ENCODE measurements at places on chromosomes 1 and 21.

DNA sequence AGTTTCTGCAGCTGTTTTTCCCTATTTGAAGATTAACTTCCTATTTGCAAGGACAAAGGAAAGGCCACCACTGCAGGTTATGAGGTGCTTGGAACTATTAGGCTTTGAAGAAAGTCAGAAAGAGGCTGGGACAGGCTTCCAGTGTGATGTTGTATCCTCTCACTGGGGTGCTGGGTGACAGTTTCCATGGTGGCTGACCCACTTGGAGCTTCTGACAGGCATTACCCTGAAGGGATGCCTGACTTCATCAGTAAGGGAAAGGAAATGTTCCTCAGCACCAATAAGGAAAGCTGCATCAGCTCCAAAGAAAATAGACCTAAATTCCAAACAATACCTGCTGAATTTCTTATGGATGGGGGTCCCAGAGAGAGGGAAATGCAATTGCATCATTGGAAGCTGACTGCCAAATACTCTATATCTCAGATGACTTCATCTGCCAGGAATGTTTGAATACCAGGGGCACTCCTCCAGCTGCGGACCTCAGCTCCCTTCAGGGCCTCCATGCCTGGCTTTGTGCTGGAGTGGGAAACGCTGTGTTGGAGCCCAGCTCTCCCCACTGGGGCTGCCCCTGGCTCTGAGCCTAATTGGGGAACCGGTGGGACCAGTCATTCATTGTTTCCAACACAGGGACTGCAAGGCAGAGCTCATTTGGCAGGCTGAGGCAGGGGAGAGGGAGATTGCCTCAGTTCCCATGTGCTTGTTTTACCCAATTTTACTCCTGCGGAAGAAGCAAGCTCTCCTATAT is 76.6 kb downstream of the RGL1 start:
- no peak for DNase-seq

DNA sequence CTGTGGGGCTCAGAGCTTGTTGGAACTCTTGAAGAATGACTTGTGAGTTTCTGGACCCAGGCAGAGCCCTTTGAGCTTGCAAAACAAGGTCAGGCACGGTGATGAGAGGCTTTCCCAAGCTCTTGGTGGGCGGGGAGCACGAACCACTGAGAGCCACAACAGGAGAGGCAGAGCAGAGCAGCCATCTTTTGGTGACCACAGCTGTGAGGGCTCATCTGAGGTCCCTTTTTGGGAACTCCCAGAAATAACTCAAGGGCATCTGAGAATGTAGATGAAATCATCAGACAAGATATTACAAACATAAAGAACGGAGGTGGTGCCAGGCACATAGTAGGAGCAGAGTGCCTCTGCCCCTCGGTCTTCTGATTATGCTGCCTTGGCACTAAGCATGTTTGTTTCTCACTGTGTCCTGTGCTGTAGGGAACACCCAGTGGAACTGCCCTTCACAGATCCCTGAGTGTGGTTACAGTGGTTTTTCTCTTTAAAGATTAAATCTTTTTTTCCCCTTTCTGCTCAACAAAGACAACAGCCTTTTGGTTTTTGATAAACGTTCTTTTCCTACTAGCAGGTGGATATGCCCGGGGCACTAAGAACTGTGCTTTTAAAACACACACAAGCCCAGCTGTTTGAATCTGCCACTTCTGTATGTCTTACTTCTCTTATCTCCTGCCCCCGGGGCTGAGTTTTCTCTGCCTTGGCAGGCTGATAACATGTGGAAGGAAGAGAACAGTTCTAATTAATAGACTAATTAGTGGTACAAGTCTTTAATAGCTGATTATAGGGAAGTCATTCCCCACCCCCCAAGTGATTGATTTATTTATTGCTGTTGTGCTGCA is 37.7 kb downstream of the CD34 start:
- no peak for DNase-seq

DNA sequence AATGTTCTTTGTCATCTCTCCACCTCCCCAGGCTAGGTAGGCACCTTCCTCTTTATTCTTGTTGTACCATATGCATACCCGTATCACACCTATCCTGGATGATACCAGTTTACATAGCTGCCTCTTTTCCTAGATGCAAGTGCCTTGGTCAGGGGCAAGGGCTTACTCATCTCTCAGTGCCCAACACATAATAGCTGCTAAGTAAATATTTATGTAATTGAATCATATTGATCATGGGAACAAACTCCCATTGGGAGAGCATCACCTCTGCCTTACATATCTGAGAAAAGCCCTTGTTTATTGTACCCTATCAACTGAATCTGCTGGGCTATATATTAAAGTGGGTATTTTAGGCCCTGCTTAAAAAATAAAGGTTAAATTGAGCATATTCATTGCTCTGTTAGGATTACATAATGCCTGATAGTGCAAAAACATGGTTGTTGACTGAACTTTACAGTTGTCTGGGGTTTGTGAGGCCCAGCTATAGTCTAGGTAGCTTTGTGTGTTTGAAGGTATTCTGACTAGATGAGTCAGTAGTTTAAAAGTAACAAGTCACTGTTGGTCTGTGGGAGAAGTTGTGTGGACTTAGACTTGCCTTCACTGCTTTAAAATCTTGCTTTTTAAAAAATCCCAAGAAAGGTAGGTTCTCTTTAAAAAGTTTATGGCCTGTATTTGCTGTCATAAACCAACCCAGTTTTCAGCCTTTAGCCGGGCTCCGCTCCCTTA is 82.6 kb downstream of the OLFML2B start:
- no peak for DNase-seq

DNA sequence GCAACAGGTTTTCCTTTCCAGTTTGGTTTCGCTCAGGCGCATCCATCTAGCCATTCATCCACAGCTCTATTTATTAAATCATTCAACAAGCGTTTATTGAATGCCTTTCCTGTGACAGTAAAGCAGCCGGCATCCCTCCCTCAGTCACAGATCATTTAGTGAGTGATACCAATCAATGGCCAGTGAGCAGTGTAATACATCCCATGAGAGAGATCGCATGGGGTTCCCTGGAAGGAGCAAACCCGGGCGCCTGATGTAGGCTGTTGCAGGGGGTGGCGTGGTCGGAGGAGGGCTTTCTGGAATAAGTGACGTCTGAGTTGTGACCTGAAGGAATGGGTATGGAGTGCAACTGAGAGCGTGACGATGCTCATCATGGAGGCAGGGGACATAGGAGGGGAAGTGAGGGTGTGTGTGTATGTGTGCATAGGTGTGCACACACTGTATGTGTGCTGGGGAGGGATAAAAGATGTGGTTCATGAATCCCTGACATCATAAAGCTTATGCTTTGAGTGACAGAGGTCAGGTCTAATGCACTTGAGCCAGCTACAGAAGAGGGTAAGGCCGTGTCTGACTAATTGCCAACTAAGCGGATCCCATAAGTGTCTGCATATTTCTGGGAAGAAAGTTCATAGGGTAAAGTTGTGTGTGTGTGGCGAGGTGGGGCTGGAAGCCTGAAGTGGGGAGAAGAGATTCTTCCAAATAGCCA is 6.6 kb downstream of the FCMR start:
- DNase-seq = no peak

DNA sequence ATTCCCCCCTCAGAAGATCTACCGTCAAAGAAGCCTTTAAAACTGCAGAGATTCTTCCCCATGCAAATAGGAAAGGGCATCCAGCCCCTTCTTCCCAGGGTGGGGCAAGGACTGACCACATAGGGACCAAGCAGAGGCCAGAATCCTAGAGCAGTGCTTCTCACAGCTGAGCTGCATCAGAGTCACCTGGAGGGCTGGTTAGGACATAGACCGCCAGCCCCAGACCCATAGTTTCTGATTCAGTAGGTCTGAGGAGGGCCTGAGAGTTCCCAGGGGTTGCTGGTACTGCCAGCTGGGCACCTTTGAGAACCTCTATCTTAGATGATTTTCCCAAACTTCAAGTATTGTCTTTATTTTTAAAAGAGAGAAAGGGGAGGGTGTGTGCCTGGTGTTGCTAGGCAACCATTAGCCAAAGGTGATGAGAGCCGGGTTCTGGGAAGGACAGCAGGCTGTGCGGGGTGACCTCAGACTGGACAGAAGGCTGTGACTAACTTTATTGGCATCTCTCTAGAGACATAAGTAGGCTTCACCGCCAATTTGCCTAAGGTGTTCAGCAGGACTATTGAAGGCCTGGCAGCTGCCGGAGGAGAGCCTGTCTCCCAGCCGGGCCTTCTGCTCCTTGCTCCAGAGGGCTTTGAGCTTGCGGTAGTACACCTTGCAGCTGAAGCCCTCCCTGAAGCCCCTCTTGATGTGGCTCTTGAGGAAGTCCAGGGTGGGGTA is 3.0 kb downstream of the SPATA46 start:
- no peak for DNase-seq

GRCh38 chr1:168531615-168532345 is 12.0 kb downstream of the XCL2 start:
- DNase-seq = no peak

DNA sequence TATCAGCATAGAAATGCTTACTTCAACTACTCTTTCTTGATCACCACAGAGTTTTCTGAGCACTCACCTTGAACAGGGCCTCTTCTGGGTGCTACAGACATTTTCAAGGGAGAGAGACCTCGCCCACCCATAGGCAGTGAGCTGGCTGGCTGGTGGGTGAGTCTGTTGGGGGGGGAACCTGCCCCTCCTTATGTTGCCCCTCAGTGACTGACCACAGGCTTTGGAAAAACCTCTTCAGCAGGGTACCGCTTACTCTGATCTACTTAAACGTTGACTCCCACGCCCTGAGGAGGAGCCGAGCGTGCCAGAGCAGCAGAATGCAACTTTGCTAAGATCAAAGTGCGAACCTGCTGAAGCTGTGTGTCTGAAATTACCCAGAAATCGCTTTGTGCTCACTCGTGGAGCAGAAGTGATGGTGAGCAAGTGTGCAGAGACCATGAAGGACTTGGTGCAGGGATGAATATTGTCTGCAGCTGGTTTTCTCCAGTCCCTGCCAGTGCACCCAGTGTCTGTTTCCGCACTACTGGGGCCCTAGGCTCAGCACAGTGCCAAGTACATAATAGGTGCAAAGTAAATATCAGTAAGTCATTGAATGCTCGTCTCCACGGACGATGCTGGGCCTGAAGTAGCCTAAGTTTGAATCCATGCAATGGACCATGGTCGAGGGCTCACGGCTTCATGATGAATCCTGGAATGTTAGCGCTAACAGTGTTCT is 158.7 kb upstream of the IRF2BP2 start:
- DNase-seq = no peak

GRCh38 chr1:66166753-66167152 is 367.2 kb upstream of the SGIP1 start:
- no peak for DNase-seq

GRCh38 chr1:215287362-215287761 is 204.8 kb downstream of the KCNK2 start:
- no peak for DNase-seq

GRCh38 chr1:63670164-63670563 is 77.0 kb downstream of the PGM1 start:
- DNase-seq = no peak

DNA sequence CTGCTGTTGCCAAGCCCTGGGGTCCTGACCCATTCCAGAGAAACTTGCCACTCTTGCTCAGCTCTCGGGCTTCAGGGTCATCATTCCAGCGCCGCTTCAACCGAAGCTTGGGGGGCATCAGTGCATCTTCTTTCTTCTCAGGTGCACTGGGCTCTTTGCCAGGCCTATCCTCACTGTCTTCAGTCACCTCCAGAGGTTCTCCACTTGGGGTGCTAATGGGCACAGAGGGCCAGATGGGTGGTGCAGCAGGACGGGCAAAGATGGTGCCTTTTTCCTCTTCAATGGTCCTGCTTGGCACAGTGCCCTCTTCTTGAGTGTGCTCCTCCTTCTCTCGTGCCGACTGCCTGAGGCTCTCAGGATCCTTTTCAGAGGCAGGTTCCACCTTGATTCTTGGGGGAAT is 13.3 kb downstream of the ETV3 start:
- no peak for DNase-seq

DNA sequence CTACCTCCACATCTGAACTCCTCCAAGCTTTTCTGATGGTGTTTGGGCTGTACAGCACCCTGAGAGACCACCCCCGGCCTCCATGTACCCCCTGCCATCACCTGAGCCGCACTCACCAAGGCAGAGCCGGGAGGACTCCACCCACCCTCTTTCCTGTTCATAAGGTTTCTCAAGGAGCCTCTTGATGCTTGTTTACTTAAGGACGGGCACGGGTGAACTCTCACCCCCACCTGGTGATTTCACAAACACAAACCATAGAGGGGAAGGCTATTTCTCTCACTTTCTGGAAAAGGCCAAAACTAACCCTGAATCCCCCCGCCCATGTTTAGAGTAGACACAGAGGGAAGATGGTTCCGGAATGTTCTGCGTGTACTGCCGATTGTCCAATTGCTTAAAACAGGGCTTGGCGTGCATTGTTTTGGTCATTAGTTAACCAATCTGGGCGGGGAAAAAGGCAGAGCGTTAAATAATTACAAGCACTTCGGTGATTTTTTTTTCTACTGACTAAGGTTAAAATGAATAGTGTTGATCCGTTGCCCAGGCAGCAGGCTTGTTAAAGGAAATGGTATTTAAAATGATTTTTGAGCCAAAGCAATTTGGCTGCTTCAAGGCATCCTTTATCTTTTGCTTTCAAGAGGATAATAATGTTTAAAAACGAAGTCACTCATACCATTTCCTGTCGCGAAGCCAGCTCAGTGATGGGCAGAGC is 279.8 kb upstream of the VAMP3 start:
- DNase-seq = no peak

GRCh38 chr1:2855206-2856065 is 53.9 kb upstream of the TTC34 start:
- DNase-seq = no peak

- DNase-seq = no peak
Measured at GRCh38 chr1:239619190-239619589, 232.8 kb downstream of the CHRM3 start.

- DNase-seq = no peak
Measured at GRCh38 chr1:59645893-59646292, 168.9 kb upstream of the HOOK1 start.

DNA sequence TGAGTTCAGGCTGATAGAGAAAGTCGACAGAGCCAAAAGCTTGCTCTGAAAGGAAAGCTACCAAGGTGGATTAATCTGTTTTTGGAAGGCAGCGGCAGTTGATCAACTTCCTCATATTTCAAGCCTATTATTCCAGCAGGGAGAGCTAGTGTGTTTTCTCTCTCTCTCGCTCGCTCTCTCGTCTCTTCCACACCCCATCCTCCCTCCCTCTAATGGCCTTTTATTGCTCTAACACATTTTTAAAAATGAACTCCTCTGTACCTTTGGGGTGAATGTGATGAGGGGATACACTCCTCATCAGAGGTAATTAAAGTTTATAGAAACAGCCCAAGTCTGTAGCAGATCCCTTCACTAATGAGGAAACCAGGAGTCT is 126.4 kb downstream of the CLIC6 start:
- no peak for DNase-seq

DNA sequence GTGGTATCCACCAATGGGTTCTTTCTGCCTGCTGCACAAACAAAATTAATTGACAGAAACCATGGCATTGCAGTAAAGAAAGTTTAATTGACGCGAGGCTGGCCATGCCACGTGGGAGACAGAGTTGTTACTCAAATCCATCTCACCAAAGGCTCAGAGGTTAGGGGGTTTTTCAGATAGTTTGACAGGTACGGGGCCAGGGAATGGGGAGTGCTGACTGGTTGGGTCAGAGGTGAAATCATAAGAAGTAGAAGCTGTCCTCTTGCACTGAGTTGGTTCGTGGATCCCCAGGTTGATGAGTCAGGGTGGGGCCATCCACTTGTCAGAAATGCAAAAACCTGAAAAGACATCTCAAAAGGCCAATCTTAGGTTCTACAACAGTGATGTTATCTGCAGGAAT is 941 bp upstream of the TBCE start:
- no peak for DNase-seq

- DNase-seq = no peak
Measured at GRCh38 chr1:245682638-245683628, 528.1 kb downstream of the KIF26B start.

GRCh38 chr1:245485996-245486395 is 331.2 kb downstream of the KIF26B start:
- no peak for DNase-seq
